ENCODE measurements at places on chromosomes 7 and 10. TPM values are rescaled to one million over a fixed set of nuclear protein-coding genes. Genes with fewer than 3 reads are reported as not detected.

OR2A5 gene
- not detected for total RNA-seq

DNA sequence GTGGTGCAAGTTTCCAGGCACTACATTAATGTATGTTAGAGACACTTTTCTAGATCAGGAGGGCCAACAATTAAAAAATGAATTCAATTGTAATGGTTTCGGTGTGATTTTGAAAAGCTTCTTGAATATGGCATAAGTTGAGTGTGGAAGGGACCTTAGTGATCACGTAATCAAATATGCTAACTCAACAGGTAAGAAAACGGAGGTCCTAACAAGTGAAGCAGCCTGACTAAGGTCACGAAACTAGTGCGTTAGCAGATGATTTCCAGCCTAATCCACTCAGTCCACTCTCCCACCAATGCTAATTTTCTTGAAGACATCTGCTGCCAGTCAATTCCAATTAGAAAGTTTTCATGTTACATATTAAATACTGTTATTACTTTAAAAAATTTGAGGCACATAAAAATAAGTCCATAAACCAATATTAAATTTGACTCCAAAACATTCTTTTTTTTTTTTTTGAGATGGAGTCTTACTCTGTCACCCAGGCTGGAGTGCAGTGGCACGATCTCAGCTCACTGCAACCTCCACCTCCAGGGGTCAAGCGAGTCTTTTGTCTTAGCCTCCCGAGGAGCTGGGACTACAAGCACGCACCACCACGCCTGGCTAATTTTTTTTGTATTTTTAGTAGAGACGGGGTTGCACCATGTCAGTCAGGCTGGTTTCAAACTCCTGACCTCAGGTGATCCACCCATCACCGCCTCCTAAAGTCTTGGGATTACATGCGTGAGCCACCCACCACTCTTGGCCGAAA lies 2.3 kb upstream of the RSBN1L start:
- no peak for DNase-seq

AKR1D1 gene
- not detected for total RNA-seq

- no peak for DNase-seq
Observed at GRCh38 chr10:125294109-125294508, 133.7 kb upstream of the CTBP2 start.

DNA sequence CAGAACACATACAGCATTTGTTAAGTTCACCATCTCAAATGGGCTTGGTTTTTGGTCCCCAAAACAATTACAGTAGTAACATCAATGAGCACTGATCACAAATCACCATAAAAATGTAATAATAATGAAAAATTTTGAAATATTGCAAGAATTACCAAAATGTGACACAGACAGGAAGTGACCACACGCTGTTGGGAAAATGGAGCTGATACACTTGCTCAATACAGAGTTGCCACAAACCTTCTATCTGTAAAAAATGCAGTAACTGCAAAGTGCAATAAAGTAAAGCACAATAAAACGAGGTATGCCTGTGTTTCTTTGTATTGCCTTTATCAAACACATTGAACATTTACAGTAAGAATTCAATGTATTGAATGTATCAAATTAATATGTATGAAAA lies 262.7 kb downstream of the CTNNA3 start:
- no peak for DNase-seq

DNA sequence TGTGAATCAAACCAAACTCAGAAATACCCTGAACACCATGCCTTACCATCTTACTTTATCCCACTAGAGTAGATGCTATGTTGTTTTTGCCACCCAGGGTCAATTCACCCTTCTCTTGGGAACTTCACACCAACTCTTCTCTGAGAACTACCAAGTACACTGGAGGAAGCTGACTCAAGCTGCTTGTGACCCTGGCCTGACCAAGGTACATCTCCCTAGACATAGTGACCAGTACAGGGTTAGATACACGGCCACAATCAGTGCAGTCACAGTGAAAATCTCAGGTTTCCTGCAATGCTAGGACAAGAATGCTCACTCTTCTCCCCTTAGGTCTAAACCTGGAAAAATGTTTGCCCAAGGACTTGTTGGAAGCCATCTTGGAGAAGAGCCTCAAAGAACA lies 31.8 kb downstream of the EZH2 start:
- no peak for DNase-seq

EEPD1 gene
- total RNA-seq, result 0.65 TPM

DNA sequence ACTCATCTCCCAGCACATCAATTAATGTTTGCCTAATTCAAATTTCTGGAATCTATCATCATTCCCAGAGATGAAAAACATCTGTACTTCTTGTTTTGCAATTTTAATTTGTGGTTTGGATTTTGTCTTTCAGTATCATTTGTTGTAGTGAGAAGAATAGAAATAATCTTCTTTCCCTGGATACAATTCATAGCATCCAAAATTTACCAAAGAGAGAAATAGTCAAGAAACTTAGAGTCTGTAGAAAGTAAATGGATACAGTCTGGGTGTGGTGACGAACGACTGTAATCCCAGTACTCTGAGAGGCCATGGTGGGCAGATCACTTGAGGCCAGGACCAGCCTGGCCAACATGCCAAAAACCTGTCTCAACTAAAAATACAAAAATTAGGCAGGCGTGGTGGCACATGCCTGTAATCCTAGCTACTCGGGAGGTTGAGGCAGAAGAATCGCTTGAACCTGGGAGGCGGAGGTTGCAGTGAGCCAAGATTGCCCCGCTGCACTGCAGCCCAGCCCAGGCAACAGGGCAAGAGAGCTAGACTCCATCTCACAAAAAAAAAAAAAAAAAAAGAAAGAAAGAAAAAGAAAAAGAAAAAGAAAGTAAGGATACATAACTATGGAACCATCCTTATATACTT lies 193.0 kb downstream of the RELN start:
- no peak for DNase-seq

DNA sequence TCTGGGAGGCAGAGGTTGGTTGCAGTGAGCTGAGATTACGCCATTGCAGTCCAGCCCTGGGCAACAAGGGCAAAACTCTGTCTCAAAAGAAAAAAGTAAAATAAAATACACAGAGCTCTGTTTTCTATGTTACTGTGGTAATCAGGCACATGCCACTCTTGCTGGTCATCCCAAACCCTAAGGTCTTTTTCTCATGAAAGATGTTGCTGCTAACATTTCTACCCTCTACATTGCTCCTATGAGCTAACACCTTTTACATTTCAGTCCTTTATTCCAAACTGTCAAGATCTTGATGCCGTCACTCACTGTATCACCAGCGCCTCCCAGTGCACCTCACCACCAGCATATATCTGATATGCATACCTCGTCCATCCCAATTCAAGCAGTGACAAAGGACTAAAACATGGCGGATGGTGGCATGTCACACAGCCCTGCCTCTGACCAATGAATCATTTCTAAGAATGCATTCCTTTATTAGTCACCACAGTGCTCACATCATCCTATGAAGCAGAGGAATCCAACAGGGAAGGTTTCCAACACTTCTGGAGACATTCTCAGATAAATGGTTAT lies 4.3 kb downstream of the DAGLB start:
- no peak for DNase-seq

- DNase-seq, result no peak
Observed at GRCh38 chr10:49207113-49207512, 18.9 kb upstream of the TMEM273 start.

DNA sequence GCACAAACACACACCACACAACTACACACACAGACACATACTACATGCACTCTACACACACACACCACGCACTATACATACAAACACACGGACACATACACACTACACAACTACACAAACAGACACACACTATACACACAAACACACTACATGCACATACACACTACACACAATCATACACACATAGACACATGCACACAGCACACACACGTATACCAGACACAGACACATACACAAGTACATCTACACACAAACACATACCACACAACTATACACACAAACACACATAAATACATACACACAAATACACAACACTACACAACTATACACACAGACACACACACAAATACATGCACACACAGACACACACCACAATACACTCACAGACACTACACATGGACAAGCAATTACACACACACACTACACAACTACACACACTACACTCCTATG lies 4.6 kb downstream of the GPR15LG start:
- no peak for DNase-seq

GRCh38 chr7:73432676-73433075 lies 902 bp upstream of the FZD9 start:
- DNase-seq, result no peak

- DNase-seq, result no peak
Observed at GRCh38 chr7:2596464-2597272, 35.1 kb upstream of the TTYH3 start.

GRCh38 chr7:72403458-72404076 lies 8.6 kb downstream of the CALN1 start:
- no peak for DNase-seq

DNA sequence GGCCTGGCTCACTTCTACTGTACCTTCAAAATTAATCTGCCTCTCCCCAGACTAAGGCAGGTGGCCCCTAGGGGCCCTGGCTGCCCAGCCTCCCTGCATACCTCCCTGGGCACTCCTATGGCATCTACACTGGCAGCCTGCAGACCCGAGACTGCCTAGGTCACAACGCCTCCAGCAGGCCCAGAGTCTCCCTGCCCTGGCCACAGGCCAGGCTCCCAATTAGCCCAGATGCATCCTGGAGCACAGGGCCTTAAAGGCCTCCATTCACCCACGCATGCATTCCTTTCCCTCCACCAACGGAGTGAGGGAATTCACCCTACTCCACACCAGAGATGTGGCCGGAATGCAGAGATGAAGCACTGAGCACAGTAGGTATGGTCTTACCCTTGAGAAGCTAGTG lies 1.9 kb downstream of the CHAT start:
- no peak for DNase-seq

DNA sequence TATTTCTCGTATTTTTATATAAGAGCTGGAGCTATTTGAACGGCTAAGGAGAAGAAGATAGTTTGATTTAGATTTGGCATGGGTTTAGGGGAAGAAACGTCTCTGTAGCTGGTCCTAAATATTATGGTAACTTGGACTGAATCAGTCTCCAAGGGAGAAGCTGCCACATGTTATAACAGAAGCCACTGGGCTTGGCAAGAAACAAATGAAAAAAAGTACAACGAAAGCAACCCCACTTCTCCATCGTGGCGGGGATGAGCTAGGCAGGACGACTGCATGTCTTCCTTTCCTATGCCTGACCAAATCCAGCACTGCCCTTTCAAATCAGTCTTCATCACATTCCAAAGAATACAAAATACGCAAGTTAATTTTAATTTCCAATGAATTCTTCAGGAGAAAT lies 196.7 kb upstream of the KLF14 start:
- no peak for DNase-seq

GRCh38 chr7:50088463-50089129 lies 4.5 kb downstream of the ZPBP start:
- no peak for DNase-seq

- no peak for DNase-seq
Observed at GRCh38 chr10:31871266-31872065, 57.2 kb downstream of the ARHGAP12 start.
